Stimulated activated CD4-positive, alpha-beta T cell treated with anti-CD3 and anti-CD28 coated beads, TNF-alpha, amount 100 ng/mL, for 4 hours (primary cell): ENCODE measurements at places on chromosomes 6 and 20.
A peak's percentile ranks its signal among the peaks of the same experiment; 100 is the strongest.

DNA sequence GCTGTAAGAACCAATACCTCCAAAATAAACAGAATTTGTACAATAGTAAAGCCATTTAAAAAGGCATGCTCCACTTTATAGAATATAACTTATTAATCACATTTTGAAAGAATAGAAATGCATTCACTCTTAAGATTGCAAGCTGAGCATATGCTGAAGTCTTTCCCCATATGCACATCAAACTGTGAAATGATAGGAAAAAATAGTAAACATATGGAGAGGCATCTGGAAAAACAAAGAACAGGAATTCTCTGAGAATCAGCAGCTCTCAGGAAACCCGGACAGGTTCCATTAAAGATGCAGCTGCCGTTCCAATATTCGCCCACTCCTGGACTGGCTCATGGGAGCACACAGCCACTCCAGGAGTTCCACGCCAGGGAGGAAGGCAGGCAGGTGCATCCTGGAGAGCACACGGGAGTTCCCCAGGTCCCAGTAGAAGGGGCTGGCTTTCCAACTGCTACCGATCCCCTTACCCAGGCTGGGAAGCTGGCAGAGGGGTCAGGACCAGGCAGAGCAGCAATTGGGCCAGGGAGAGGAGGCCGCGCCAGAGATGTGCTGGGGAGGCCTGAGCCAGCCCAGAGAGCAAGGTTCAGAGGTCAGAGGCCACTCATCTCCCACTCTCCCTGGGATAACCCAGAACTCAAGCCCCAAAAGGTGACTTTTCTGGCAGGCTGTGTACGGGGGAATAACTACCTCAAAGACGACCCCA is 111.1 kb downstream of the DLL1 start:
- no peak for DNase-seq

DNA sequence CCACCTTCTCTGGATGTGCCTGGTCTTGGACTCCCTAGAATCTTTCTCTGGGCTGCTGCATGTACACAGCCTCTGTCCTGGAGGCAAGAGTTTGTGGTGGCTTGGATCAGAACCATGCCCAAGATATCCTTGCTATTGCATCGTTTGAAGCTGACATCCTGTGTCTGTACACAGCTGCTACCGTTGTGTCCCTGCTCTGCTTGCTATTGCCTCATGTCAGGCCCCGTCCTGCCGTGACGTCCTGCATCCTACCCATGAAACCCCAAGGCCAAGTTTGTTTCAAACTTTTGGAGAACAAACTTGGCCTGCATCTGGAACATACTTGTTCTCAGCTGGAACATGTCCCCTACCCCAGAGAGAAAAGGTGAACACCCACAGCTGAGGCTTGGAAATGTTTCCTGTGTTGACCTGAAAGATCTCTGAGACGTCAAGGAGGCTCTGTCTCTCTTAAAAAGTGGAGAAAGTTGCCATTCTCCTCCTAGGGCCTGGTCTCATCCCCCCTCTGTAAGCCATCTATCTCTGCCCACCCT is 78.1 kb downstream of the HFE start:
- no peak for DNase-seq

- DNase-seq, result no peak
These were observed 249.8 kb upstream of the PMEPA1 start for GRCh38 chr20:57959589-57959988.

DNA sequence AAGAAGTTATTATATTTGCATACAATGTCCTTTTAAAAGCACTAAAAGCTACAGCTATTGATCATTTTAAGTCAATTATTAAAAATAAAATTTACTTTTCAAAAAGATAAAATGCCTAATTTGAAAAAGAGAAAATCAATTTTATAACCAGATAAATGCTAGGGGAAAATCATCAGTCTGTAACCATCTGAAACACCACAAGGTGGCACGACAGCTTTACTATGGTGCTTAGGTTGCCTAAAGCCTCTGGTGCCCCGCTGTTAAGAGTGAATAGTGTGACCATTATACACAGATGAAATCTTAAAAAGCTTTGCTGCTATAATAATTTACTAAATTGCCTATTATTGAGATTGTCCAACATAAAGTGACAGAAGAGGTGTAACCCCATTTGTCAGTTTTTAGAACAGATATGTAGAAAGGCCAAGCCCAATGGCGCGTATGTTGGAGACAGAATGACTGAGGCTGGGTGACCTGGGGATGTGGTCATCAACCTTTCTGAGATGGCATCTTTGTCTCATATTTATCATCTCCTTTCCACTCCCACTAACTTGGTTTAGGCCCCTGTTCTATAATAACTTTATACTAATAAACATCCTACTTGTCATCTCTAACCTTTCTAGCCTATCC is 100.8 kb downstream of the MOXD1 start:
- DNase-seq, result no peak

DNA sequence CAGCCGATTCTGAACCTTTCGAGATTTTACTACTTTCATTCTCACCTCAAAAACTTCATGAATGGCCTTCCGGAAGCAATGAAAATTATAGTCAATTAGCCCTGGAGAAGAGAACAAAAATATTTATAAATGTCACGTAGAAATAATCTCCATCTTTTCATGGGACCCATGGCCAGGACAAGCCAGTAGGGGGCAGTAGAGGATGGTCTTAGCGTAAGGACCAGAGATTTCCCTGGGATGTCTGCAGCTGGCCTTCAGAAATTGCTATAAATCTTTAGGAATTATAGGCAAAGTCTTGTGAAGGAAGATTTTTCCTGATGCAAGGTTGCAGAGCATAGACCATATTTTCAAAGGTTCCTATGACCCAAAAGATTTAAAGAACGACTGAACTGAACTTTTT is 15.6 kb upstream of the UBE2J1 start:
- DNase-seq, result peak; percentile 30

DNA sequence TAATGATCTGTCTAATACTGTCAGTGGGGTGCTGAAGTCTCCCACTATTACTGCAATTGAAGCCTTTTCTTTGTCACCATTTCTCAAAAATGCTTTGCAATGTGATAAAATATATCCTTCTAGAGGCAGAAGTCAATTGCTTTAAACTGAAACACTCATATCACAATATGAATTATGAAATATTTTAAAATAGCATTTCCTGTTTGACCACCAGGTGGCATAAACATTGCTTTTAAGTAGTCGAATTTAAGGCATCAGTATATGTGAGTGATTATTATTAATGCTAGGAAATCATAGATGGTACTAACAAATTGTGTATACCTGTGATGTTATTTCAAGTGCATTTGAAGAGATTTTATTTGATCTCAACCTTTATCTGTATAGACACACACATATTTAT is 87.5 kb downstream of the MEI4 start:
- DNase-seq, result no peak

DNA sequence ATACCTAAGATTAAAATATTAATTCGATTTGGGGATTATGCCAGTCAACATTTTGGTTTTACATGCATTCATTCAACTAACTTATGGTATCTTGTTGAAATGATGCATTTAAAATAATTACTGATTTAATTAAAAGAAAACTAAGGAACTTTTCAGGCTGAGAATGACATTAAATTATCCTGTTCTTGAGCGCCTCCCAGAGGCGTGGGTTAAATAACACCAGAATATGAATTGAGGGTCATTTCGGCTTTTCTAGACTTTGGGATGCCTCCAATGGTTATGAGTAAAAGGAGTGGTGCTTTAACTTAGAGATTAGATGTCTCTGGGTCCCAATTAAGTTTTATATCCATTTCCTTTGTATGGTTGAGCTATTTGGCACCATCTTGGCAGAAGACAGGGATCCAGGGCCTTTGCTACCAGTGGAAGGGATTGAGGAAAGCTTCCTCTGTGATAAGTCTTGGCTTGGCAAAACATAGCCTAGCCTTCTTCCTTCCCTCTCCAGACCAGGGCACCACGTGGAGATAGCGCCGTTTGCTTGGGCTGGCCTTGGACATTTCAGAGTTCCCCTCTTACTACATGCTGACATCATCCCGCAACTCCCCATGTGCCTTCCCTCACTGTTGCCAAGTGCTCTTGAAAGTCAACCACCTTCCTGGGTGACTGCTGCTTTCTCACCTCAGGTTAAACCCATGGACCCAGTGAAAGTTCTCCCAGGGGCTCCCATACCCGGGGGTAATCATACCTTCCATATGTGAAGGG is 28.7 kb downstream of the GNAS start:
- DNase-seq, result no peak

DNA sequence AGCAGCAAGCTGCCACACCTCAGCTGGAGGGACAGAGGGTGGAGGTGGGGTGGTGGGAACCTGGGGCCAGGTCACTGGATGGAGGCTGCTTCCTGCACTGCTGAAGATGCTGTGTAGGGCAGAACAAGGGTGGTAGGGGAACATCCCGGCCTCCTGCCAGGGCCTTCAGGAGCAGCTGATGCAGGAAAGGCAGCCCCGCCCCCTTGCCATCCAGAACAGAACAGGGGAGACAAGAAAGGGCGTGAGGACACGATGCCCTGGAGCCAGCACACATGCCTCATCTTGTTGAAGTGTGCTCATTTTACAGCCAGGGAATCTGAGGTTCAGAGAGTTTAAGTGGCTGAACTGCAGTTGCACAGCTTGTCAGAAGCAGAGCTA is 43.1 kb upstream of the PHACTR3 start:
- DNase-seq, result no peak

- no peak for DNase-seq
These were observed 303.8 kb upstream of the THEMIS start for GRCh38 chr6:128204616-128205015.

DNA sequence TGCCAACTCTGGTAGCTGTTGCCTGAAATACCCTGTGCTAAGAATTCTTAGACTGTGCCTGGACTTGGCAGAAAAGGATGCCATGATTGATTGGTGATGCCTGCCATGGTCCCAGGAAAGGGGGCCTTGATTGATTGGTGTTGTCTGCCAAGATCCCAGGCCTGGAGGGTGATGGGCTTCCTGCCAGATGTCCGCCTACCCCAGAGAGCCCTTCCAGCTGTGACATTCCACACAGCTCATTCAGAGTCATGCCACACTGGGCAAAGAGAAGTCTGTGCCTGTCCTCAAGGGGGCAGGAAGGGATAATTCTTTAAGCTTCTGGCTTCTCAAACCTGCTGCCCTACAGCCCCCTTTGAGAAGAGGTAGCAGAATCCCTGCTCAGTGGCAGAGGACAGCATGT is 24.6 kb downstream of the RIMS4 start:
- DNase-seq, result no peak

- DNase-seq, result peak; percentile 64
These were observed 95.5 kb upstream of the SCGN start for GRCh38 chr6:25556516-25556915.

DNA sequence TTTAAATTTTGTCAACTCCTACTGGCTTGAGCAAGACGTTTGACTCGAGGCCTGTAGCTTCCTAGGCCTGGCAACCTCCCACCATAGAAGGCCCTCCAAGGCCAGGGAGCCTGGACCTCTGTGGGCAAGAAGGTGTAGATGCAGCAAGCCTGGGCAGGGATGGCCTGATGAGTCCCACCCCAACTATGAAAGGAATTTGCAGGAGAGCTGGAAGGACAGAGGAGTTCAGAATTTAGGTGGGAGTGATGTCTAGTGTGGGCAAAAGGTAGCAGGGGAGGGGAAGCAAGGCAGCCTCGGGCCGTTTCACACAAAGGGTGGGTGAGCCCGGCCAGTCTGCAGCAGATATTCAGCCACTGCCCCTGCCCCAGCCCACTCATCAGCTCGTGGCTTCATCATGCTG is 245.2 kb downstream of the CDH26 start:
- DNase-seq, result no peak

- DNase-seq, result no peak
These were observed 293.2 kb downstream of the BTBD9 start for GRCh38 chr6:38346291-38347079.

- no peak for DNase-seq
These were observed 25.0 kb downstream of the TTBK1 start for GRCh38 chr6:43268355-43268700.

- no peak for DNase-seq
These were observed 41.4 kb downstream of the CBFA2T2 start for GRCh38 chr20:33531047-33531877.

GRCh38 chr20:41213150-41213820 is 75.9 kb downstream of the PLCG1 start:
- DNase-seq, result no peak

GRCh38 chr6:170232186-170233002 is 58.5 kb downstream of the DLL1 start:
- no peak for DNase-seq

DNA sequence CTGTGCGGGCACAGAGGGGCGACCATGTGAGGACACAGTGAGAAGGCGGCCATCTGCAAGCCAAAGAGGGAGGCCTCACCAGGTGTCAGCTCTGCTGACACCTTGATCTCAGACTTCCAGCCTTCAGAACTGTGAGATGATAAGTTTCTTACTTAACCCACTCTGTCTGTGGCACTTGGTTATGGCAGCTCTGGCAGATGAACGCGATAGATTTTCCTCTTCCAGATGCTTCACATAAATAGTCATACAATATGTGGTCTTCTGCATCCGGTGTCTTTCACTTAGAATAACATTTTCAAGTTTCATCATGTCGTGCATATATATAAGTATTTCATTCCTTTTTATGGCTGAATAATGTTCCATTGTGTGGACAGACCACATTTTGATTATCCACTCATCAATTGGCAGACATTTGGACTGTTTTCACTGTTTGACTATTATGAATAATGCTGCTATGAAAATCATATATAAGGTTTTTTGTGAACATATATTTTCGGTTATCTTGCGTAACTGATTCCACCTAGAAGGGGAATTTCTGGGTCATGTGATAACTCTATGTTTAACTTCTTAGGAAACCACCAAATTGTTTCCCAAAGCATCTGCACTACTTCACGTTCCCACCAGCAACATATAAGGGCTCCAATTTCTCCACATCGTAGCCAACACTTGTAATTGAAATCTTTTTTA is 30.2 kb downstream of the PRR18 start:
- DNase-seq, result no peak

DNA sequence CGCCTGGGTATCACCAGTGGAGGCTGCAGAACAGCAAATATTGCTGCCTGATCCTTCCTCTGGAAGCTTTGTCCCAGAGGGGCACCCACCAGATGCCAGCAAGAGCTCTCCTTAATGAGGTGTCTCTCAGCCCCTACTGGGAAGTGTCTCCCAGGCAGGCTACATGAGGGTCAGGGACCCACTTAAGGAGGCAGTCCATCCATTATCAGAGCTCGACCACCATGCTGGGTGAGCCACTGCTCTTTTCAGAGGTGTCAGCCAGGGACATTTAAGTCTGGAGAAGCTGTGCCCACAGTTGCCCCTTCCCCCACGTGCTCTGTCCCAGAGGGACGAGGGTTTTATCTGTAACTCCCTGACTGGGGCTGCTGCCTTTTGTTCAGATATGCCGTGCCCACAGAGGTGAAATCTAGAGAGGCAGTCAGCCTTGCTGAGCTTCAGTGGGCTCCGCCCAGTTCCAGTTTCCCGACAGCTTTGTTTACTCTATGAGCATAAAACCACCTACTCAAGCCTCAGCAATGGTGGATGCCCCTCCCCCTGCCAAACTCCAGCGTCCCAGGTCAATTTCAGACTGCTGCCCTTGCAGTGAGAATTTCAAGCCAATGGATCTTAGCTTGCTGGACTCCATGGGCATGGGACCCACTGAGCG is 25.9 kb upstream of the AIG1 start:
- no peak for DNase-seq
